ENCODE measurements at places on chromosomes 7 and 10.

DNA sequence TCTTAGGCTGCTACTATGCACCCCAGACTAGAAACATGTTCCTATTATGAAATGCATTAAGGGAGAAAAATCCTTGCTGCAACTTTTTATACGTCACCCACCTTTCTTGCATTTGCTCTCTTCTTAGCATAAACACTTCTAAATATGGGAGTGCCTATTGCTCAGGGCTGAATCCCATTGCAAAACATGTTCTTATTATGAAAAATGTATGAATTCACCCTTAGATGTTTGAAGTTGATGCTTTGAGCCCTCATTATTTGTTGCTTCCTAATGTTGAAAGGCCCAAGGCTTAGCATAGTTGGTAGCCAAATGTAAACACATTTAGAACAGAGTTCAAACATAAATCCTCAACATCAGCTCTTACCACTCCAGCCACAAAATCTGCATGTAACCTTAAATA, 52.8 kb downstream of the BMPER start:
- no peak for DNase-seq

DNA sequence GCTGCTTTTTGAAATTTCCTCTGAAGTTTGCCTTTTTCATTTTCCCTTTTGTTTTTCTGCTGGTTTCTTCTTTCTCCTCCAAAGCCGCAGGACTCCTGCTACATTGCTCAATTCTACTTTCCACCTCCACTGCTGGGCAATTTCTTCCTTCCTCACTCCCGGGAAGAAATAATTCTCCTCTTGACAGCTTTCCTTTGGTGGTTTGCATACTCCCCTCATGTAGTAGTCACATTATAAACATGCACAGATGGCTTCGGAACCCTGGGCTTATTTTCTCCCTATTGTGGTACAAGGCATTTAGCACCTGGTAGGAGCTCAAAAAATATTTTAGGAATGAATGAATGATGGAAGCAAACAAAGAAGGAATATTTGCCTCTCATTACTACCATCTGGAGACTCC, 977.2 kb downstream of the LRMDA start:
- DNase-seq = no peak

DNA sequence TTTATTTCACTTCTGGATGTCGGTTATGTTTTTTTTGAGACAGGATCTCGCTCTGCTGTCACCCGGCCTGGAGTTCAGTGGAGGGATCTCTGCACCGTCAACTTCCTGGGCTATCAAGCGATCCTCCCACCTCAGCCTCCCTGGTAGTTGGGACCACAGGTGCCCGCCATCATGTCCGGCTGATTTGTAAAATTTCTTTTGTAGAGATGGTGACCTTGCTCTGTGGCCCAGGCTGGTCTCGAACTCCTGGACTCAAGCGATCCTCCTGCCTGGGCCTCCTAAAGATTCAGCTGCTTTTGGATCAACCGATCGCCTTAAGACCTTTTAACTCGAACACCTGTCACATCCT, 606 bp upstream of the RABGEF1 start:
- no peak for DNase-seq

- DNase-seq = no peak
Observed at GRCh38 chr10:85651497-85651882, 715.1 kb downstream of the GRID1 start.

- no peak for DNase-seq
Observed at GRCh38 chr10:80596391-80597257, 58.9 kb downstream of the SH2D4B start.

DNA sequence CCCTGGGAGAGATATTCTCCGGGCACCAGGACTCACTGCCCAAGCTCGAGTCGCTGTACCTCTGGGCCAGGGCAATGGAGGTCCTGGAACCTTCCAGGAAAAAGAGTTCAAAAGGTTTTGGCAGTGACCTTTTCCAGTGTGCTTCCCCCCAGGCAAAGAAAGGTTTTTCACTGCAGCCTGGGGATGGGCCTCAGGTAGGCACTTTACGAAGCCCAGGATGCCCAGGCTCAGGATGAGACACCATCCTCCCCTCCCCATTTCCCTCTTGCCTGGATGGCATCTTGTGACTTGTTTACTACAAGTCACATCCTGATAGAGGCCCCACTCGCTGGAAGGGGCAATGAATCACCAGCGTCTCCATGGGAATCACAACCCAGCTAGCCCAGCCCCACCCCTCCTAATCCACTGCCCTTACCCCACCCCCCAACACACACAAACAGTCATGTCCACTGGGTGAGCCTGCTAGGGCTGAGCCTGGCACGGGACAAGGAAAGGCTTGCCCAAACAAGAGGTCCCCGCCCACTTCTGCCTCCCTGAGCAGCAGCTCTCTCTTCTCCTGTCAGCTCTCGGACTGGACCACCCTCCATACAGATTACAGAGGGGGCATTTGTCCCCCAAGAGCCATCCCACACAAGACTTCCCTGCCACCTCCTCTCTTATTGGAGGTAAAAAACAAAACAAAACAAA, 93.8 kb upstream of the SMNDC1 start:
- no peak for DNase-seq

- no peak for DNase-seq
Observed at GRCh38 chr10:43809211-43809930, 160.7 kb upstream of the ZNF32 start.

GRCh38 chr7:28996836-28997235, 38.7 kb upstream of the TRIL start:
- no peak for DNase-seq

- DNase-seq = no peak
Observed at GRCh38 chr10:93755443-93756116, 2.2 kb upstream of the LGI1 start.

GRCh38 chr10:28593811-28594210, 60.9 kb downstream of the WAC start:
- no peak for DNase-seq

GRCh38 chr7:70612811-70613210, 519.1 kb upstream of the GALNT17 start:
- no peak for DNase-seq

DNA sequence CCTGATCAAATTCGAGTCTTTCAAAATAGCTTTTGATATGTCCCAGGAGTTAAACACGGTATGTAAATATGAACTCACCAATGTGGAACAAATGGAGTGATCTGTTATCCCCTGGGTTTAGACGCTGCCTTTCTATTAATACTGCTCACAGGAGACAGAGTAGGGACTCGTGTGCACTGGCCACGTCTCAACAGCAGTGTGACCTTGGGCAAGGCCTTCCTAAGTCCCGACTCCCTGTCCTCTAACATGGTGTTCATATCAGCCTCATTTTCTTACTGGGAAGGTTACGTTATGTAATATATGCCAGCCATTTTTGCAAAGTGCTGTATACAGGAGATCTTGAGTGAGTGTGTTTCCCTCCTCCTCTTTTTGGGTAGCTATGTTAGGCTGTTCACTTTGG, 1.8 kb downstream of the WDR37 start:
- no peak for DNase-seq

DNA sequence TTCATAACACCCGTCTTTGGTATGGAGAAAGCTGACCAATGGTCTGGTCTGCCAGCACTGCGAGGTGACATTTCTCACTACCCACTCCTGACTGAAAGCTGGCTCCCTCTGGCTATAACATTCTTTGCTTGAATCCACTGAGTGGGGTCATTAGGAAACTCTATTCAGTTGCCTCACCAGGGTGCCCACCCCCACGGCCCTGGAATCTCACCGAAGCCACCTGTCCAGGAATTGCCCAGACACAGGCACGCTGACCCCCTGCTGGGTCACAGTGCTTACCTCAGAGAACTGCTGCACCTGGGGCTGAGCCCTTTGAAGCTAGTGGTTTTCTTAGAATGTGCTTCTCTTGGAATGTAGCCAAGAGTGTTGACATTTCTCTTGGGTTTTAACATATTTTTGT, 28.6 kb downstream of the HECW1 start:
- DNase-seq = no peak

DNA sequence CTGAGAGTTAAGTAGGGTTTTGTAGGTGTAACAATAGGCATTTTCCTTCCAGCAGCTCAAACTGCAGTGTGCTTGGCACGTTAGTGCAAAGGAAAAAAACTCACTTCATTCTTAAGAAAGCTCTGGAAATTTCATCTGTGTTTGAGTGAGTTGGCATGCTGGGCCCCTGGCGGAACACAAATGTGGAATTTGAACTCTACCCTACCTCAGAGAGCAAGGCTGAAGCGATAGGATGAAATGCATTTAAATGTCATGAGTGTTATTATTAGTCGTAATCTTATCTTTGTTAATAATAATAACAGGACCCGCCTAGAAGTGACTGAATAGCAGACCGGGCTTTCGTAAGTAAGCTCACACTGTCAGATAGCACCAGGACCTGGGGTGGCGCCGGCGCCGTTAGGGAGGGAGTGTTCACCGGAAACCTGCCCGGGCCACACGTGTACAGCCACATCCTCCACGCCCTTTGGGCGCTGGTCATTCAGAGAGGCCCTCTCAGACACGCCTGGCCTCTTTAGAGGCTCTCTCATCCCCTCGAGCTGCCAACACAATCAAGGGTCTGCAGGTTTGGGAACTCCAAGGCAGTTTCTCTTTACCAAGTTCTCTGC, 63.5 kb downstream of the GRK5 start:
- no peak for DNase-seq
